ENCODE measurements at places on chromosomes 13 and 19. TPM values are rescaled to one million over a fixed set of nuclear protein-coding genes. Genes with fewer than 3 reads are reported as not detected.

- ATAC-seq: peak; percentile 99
These were observed 16.8 kb downstream of the FPR2 start for GRCh38 chr19:51777570-51778462.

GRCh38 chr13:42047561-42048341, 697 bp upstream of the DGKH start:
- peak; percentile 8 for ATAC-seq

ALG5 gene
- total RNA-seq: 47.7 TPM

DNA sequence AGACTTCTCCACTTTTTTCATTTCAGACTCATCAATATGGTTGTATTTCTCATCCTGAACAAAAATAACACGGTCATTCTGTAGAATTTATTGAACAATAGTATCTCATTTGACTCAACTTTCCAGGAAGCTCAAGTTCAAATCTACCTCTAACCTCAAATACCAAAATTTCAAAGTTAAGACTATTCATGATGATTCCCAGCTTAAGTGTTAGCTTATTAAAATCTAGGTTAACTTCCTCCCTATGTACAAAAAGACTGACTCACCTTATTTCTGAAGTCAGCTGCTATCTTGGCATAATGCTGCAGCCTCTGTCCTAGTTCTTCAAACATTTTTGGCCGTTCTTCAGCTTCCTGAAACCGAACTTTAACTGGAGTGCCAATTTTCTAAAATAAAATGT, 23.2 kb downstream of the HSPH1 start:
- ATAC-seq: no peak

DNA sequence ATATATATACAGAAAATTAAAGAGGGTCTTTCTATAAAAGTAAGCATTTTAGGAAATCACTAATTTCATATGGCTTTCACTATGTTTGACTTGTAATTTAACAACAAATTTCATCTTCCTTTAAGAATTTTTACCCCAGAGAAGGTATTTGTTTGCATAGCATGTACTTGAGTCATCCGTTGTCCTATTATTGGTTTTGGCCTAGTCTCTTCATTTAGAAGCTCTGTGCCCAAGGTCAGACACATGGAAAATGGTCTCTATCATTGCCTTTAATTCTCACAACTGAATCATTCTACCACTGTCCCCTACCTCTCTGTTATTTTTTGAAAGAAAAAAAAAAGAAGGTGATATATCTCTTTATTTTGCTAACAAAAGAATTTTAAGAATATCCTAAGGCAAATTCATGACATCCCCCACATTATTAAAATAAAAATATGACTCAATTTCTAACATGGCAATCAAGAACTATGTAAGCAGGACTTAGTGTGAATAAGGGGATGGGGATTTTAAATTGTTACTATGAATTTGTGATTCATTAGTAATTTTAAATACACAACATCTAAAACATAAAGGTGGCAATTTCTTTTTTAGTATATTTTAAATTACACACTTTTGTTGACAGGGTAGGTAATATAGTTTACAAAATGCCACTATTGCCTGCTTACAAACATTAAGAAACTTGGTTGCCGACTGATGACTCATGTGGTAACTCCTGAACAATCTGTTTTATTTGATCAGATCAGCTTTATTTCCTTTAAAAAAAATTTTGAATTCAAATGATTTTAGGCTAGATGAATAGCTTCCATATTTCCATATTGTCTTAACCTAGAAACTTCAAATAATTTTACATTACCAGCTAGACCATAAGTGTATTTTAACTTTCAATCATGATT, 13.9 kb downstream of the SLITRK5 start:
- ATAC-seq: no peak

- ATAC-seq: no peak
These were observed 777.0 kb upstream of the SLITRK1 start for GRCh38 chr13:84659359-84659661.

CBY2 gene
- not detected for total RNA-seq

DNA sequence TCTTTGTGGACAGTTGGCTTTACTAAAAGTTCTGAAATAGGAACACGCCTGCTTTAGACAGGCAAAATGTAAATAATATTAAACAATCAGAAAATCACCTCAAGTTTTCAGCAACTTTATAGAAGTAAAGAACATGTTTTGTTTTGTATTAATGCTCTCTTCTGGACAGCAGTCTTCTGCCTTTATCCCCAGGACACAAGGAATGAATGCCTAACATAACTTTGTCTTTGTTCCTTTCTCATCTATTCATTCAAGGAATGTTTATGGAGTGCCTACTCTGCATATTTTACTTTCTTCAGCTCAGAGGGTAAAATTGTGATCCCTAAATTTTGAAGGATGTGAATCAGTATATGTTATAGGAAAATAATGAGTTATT, 325.4 kb downstream of the FOXO1 start:
- ATAC-seq: peak; percentile 71

DNA sequence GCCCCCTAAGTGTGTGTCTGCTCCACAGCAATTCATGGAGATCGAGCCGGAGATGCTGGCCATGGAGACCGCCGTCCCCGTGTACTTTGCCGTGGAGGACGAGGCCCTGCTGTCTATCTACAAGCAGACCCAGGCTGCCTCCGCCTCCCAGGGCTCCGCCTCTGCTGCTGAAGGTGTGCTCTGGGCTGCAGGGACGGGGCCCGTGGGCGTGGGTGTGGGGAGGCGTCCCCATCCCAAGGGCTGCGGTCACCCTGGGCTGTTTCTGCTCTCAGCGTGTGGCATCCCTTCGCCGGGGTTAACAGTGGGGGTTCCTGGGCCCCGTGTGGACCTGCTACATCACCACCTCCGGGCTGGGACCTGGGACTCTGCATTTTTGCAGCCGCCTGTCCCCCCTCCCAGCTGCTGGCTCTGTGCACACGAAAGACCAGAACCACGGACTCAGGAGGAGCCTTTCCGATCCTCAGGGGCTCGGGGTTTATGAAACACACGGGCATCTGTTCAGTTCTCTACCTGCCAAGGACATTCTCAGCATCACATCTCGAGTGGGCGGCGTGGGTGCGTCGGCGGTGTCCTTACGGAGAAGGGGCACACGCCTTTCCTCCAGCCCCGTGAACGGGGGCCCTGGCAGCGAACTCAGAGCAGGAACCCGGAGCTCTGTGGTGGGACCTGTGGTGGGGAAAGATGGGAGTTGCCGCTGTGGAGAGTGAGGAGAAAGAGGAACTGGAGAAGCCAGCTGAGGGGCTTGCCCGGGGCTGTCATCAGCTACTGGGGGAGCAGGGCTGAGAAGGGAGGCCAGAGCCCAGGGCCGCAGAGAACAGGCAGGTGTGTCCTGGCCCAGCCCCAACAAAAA, 7.8 kb downstream of the NCLN start:
- no peak for ATAC-seq

ERCC5 gene
- total RNA-seq: 72.3 TPM

GRCh38 chr13:45548281-45548680, 67.3 kb downstream of the ERICH6B start:
- no peak for ATAC-seq

DNA sequence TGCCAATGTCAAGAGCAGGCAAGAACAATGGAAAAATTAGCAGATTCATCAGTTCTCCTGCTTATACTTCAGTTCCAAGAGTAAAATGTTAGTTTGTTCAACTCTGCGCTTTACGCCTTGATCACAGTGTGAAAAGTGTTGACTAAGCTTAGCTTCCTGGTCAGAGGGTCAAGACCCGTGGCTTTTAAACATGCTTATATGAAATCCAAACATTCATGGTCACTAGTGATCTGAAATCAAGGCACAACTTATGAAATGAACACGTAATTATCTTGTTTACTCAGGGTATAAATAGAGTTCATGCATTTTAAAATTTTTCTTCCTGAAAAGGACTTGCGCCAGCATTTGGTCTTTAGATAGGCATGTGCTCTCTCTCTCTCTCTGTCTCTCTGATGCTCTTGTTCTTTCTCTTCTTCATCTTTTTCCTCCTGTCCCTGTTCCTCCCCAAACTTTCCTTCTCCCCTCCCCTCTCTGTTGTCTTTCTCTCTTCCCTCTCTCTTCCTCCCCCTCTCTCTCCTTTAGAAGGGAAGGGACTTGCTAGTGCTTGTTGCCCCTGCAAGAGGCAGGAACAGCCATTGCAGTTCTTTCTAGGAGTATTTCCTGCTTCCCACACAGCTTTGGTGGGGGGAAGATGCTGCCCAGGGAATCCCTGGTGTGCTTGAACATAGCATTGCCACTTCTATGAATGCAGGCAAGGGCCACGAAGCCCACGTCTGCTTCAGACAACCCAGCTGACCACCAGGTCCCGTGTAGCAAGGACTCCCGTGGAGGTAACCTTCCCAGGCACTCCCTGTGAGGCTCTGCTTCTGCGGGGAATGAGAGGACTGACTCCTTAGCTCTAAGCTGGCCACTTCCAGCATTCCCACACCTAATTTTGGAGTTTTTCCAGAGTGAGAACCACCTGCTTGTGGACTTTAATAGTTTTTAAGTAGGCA, 7.1 kb upstream of the ZNF536 start:
- no peak for ATAC-seq

DNA sequence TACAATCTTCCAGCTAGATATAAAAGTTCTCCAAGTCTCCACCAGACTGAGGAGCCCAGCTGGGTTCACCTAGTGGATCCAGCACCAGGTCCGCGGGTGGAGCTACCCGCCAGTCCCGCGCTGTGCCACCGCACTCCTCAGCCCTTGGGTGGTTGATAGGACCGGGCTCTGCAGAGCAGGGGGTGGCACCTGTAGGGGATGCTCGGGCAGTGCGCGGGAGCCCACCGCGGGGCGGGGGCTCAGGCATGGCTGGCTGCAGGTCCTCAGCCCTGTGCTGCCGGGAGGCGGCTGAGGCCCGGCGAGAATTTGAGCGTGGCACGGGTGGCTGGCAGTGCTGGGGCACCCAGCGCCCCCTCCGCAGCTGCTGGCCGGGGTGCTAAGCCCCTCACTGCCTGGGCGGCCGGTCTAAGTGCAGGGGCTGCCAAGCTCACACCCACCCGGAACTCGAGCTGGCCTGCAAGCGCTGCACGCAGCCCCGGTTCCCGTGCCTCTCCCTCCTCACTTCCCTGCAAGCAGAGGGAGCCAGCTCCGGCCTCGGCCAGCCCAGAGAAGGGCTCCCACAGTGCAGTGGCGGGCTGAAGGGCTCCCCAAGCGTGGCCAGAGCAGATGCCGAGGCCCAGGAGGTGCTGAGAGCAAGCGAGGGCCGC, 542.8 kb upstream of the PCDH9 start:
- no peak for ATAC-seq

DNA sequence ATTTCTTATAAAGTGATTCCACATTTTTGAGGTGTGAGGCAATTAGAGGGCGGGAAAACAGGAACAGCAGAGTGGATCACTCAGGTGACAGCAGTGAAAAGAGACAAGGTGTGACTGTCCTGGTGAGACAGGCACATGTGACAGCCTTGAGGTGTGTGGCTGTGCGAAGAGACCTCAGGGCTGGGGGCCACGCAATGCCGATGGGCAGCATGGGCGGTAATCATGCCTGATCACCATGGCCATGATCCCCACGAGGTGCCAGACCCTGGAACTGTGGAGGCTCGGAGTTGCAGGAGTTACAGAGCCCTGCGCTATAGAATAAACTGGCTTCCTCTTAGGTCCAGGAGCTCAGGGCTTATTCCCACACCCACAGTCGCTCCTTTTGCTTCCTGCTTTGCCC, 2.0 kb downstream of the SPACA6 start:
- ATAC-seq: no peak

GRCh38 chr19:11578258-11579142, 1.1 kb upstream of the ACP5 start:
- peak; percentile 55 for ATAC-seq

DNA sequence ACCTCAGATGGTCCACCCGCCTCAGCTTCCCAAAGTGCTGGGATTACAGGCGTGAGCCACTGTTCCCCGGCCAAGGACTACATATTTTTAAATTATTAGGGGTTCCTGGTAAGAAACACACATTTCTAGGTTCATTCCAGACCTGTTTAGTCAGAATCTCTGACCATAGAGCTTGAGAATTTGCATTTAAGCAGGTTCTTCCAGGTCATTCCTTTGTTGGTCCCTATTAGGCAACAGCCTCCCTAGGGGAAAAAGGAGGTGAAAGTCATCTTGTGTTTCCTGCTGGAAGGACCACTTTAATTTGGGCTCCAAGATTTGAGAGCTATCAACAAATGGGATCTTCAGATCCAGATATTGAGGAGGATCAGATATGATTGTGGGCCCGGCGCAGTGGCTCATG, 16.3 kb downstream of the S1PR2 start:
- ATAC-seq: no peak

DNA sequence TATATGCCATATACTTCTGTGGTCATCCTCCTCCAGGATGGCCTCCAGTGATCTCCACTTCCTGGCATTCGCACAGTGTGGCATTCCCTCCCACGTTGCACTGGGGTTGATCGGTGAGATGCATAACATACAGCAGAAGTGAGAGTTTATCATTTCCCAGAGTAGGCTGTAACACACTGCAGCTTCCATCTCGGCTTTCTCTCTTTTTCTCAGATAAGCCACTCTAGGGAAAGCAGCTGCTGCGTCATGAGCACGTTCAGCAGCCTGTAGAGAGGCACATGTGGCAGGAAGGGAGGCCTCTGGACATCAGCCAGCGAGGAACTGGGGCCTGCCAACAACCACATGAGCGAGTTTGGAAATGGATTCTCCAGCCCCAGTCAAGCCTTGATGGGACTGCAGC, 807.1 kb downstream of the DIAPH3 start:
- ATAC-seq: no peak

GARIN5A gene
- 2.3 TPM for total RNA-seq

FPR1 gene
- total RNA-seq: not detected

DNA sequence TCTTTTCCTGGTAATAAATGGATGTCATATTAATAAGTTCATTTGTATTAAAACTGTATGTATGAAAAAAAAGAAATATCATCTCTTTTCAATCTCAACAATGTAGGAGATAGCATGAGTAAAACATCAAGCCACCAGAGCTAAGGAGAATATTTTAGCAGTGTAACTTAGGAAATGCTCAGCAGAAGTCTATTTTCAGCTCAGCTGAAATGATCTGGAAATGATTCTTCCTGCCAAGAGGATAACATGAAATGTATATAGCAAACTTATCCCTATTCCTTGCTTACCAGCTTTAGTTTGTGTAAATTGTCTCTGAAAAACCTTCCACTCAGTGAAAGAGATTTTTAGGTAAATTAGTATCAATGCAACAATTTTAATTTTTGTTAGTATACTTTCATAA, 1194.4 kb downstream of the SLITRK1 start:
- no peak for ATAC-seq

DUS3L gene
- 39.6 TPM for total RNA-seq

PLK5 gene
- total RNA-seq: 0.29 TPM

GRCh38 chr19:34201133-34201532, 28.8 kb downstream of the LSM14A start:
- ATAC-seq: no peak

- ATAC-seq: no peak
These were observed 15.4 kb upstream of the PRR19 start for GRCh38 chr19:42286349-42287016.

B3GNT8 gene
- total RNA-seq: 3.0 TPM

DNA sequence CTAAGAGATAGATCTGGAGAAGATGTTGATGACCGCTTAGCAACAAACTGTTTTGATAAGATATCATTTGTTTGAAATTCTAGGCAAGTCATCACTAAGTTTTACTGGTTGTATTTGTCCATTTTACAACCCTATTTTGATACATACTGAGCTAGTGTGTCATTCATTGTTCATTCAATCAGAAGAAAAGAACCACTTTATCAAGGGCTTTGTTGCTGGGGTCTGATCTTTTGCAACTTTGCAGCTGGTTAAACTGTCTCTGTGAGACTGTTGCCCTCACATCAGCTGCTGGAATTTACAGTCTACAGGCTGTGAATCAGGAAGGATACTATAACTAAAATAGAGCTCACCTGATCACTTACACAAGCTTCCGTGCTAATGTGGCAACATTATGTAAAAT, 290.5 kb downstream of the RFC3 start:
- ATAC-seq: no peak
